CD4-positive, alpha-beta memory T cell (primary cell): ENCODE measurements at places on chromosomes 4 and X. TPM values are rescaled to one million over a fixed set of nuclear protein-coding genes. Genes with fewer than 3 reads are reported as not detected.
A peak's percentile ranks its signal among the peaks of the same experiment; 100 is the strongest.

GRCh38 chrX:51759055-51759839 lies 16.0 kb downstream of the GSPT2 start:
- DNase-seq: no peak

Gene TENM3
- not detected for total RNA-seq

Gene FGFBP1
- total RNA-seq: not detected

DNA sequence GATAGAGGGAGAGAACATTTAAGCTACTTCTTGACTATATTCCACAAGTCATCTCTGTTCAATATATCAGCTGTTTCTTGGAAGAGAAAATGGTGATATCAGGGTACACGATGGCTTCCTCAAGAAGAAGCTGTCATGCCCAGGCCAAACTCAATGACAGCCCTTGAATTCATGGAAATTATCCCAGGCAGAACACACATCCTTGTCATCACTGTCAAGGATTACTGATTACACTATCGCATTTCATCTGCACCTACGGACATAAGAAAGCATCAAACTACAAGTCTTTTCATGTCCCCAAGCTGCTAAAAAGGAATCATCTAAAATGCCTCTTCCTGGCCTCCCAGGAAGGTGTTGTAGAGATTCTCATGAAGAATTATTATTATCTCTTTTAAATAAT lies 165.2 kb upstream of the SLC7A11 start:
- no peak for DNase-seq

- DNase-seq: no peak
These were observed 155.3 kb downstream of the GRIA3 start for GRCh38 chrX:123339221-123339905.

DNA sequence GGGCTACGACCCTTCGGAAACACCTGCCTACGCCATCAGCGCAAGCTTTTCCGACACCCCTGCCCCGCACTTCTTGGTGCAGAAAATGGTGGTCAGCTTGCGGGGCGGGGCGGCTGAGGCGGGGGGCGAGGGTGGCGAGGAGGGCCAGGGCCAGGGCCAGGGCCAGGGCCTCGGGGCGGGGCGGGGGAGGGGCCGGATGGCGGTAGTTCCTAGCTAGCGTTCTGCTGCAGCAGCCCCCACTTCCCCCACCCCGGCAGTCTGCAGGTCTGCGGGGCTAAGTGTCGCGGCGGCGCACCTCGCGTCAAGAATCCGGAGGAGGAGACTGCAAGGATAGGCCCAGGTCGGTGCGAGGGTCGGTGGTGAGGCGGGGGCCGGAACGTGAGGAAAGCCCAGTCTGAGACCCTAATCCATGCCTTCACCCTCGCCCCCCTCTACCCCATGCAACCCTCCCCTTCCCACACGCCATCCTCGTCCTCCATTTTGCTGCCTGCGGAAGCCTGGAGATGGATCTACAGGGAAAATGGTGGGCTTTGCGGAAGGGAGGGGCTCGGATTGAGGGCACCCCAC lies 600 bp downstream of the BEX4 start:
- no peak for DNase-seq

DNA sequence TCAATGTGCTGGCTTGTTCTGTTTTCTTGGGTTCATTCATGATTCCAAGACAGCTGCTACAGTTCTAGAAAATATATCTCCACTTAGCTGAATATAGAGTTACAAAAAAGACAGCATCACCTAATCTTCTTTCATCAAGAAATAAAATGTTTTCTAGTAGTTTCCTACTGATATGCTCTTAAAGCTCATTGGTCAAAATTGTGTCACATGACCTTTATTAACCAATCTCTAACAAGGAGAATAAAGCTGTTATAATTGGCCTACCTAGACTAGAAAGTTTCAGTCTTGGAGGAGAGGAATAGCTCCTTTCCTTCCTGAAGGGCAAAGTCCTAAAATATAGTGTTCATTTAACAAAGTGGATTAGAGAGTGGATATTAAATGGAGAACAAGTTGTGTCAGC lies 8.1 kb upstream of the PCDH18 start:
- no peak for DNase-seq

GRCh38 chr4:86890790-86891189 lies 1.4 kb downstream of the C4orf36 start:
- no peak for DNase-seq

Gene SPANXB1
- not detected for total RNA-seq

- DNase-seq: no peak
These were observed 54.5 kb upstream of the CHRNA9 start for GRCh38 chr4:40280586-40280985.

Gene VSIG4
- 1.0 TPM for total RNA-seq

Gene GLRA2
- total RNA-seq: not detected

Gene SOWAHB
- total RNA-seq: not detected

Gene COMMD8
- 14.6 TPM for total RNA-seq

DNA sequence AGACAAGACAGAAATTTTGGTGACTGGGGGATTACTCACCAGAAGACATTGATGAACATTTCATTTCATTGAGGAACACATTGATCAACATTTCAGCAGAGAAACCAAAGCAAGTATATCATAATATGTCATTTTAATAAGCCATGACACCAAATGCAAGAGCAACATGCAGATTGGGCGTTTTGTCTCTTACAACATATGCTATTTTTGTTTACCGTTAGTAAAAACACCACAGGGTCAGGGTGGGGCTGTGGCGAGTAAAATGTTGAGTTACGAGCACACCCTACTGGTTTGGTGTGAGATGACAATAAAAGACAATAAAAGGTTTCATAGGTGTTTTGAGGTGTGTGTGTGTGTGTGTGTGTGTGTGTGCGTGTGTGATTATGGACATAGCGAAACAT lies 294.5 kb downstream of the PDGFC start:
- no peak for DNase-seq

DNA sequence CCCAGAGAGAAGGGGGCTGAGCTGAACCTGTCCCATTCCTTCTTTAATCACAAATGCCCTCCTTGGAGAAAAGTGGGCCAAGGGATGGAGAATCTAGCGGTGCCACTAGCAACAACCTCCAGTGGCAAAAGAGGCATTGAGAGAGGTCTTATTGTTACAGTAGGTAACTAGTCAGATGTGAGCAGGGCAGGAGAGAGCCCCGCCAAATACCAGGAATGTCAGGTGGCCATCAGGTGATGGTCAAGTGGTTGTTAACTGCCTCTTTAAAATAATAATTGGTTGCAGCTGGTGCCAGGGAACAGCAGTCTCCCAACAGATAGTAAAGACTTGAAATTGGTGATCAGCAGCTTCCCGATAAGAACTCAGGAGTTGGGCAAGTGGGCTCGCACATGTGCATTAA lies 116.1 kb downstream of the EVC2 start:
- DNase-seq: no peak

- peak; percentile 15 for DNase-seq
These were observed 1.2 kb upstream of the BLTP1 start for GRCh38 chr4:122150931-122151330.

- DNase-seq: no peak
These were observed 330.5 kb downstream of the ARHGAP10 start for GRCh38 chr4:148062301-148062950.

Gene NAA11
- not detected for total RNA-seq

- DNase-seq: no peak
These were observed 94.1 kb downstream of the NEUROG2 start for GRCh38 chr4:112421911-112422310.

- DNase-seq: no peak
These were observed 112.5 kb upstream of the MAP9 start for GRCh38 chr4:155489271-155489670.

DNA sequence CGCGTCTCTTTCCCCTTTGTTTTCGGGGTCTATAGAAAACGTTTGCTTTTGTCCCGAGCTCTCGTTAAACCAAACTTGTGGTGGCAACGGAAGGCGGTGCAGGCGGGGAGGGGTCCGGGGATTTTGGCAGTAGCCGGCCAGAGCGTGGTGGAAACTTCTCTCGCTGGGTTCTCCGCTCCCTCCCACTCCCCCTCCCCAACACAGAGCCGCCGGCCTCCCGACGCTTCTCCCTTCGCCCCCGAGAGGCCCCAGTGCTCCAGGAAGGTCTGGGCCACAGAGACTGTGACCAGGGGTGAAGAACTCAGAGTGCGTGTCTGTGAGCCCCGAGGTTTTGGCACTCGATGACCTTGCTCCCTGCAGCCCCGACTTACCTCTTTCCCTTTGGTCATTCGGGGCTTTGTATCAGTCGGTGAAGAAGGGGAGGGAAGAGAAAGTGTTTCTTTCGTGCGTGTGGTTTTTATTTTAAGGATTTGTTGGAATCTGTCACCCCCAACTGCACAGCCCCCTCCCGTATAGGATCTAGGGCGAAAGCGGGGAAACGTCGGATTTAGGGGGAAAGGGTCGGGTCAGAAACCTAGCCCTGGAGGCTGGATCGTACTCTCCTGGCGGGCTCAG lies 9.0 kb upstream of the BCOR start:
- DNase-seq: no peak

Gene RPL34
- 2,902 TPM for total RNA-seq

DNA sequence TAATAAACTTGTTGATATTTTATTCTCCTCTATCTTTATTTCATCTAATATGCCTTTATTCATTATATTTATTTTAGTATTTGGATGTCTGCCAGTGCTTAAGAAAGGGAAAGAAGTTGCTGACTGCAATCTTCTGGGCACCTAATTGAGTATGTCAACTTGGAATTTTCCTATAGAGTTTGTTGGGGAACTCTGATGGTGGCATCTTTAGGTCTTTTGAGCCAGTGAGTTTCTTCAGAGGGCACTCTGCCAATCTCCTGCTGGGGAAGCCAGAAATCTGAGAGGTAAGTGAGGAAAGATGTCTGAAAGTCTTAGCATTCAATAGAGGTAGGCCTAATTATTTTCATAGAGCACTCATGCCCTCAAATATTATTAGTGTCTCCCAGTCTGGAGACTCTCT lies 475.0 kb downstream of the GABRG1 start:
- no peak for DNase-seq

Gene PHOX2B
- not detected for total RNA-seq

DNA sequence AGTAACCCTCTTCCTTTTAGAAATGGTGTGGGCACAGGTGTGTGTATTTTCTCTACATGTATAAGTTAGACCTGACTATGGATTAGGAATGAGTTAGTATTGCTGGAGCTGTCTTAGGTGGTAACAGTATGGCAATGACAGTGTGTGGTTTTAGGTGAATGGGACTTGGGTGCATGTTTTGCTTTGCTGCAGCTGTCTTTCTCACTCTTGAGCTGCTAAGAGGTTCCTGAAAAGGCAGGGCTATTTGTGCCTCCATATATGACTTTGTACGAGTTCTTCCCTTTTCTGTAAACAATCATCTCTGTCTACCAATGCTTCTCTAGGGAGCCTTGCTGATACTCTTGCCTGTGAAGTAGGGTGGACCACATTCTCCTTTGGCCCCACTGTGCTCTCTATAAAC lies 234.8 kb upstream of the HHIP start:
- no peak for DNase-seq

Gene PPEF2
- 0.41 TPM for total RNA-seq

GRCh38 chrX:70132224-70132623 lies 1.0 kb upstream of the IGBP1 start:
- no peak for DNase-seq

Gene EPHA5
- not detected for total RNA-seq

GRCh38 chr4:77124576-77124975 lies 32.4 kb upstream of the CCNG2 start:
- no peak for DNase-seq

Gene GABRE
- not detected for total RNA-seq
